ENCODE measurements at places on chromosomes 6 and 20. TPM values are rescaled to one million over a fixed set of nuclear protein-coding genes. Genes with fewer than 3 reads are reported as not detected.

GRCh38 chr6:81235512-81235911, 517.0 kb downstream of the TENT5A start:
- DNase-seq, result no peak

- DNase-seq, result no peak
Observed at GRCh38 chr20:57400231-57400701, 9.1 kb downstream of the RBM38 start.

DNA sequence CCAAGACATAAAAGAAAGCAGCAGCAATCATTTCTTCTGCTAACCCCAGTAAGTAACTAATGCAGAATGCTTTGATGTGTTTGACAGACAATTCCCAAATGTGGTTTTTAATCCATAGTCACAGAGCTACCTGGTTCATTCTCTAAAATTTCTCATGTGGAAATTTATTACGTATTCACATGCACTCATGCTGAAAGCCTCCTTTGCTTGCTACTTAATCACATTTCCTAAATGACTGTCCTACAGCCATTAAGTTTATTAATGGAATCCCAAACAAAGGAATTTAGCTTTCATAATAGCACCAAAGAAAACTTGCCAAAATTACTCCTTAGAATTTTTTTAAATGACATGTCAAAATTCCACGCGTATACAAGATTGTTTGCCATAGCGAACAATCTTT, 68.6 kb upstream of the MCHR2 start:
- DNase-seq, result no peak

- no peak for DNase-seq
Observed at GRCh38 chr20:37863289-37863688, 39.6 kb upstream of the VSTM2L start.

- DNase-seq, result no peak
Observed at GRCh38 chr6:43746613-43747102, 23.4 kb upstream of the VEGFA start.

GRCh38 chr6:133245422-133245903, 4.3 kb downstream of the EYA4 start:
- DNase-seq, result no peak

GRCh38 chr6:113690281-113691259, 166.6 kb upstream of the MARCKS start:
- DNase-seq, result no peak

PCK1 gene
- not detected for total RNA-seq

SNRPB2 gene
- total RNA-seq, result 99.6 TPM

BRPF3 gene
- total RNA-seq, result 13.4 TPM

WFDC5 gene
- not detected for total RNA-seq

HLA-DQA2 gene
- total RNA-seq, result 4.9 TPM

HLA-DRA gene
- 313 TPM for total RNA-seq

Measured in activated CD8-positive, alpha-beta memory T cell treated with anti-CD3 and anti-CD28 coated beads, Interleukin-2, amount 10 ng/mL, durations not matched to agents 7 days and 5 days (primary cell).